ENCODE measurements at places on chromosomes 5 and 9. TPM values are rescaled to one million over a fixed set of nuclear protein-coding genes. Genes with fewer than 3 reads are reported as not detected.

GRCh38 chr5:44332285-44332971, 56.8 kb downstream of the FGF10 start:
- peak; percentile 44 for DNase-seq

DNA sequence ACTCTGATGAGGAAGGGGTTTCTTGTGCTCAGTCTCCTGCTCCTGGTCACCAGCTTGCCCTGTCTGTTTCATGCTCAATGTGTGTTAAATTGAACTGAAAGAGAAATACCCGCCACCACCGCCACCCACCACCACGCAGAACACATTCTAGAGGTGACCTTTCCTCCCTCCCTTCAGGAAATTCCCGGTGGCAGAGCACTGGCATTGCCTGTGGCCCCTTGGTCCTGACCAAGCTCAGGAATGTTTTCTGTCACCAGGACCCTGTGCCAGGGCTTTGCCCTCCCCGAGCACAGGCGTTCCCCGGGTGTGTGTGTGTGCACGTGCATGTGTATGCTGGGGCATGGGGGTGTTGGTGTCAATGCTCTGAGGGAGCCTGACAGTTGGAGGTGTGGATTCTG, 10.2 kb upstream of the SLC25A51 start:
- no peak for DNase-seq

DNA sequence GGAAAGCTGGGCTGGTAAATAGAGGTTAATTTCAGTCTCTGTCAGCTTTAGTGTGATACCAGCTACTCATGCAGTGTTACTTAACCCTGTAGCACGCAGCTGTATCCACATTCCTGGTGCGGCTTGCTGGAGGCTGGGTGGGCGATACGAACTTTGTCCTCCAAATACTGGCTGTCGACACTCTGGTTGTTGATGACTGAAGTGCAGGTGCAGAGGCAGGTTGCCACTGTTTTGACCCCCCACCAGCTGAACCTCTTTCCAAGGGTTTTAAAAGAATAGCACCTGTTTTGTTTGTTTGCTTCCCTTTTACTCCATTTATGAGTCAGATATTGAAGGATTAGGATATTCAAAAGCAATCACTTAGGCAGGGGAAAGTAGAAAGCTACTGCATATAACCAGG, 4.4 kb upstream of the RABGAP1 start:
- no peak for DNase-seq

KLHL3 gene
- total RNA-seq: 13.6 TPM

RLN2 gene
- 2.9 TPM for total RNA-seq
